ENCODE measurements at places on chromosomes 3 and 15.
A peak's percentile ranks its signal among the peaks of the same experiment; 100 is the strongest.

DNA sequence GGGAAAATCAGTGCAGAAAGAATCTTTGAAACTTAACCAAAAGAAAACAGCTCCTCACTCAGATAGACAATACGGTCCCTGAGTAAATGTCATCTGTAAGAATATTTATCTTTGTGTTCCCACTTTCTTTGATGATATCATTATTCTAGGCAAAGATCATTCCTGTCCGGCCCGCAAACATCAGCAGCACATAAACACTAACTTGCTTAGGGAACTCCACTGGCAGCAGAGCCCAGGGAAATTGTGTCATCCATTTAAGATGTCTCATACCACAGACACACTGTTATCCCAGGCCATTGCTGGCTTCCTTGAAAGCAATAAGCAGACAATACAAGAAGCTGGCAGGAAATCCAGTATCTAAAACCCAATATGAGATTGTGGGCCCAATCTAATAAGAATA is 20.1 kb upstream of the CD96 start:
- no peak for DNase-seq

DNA sequence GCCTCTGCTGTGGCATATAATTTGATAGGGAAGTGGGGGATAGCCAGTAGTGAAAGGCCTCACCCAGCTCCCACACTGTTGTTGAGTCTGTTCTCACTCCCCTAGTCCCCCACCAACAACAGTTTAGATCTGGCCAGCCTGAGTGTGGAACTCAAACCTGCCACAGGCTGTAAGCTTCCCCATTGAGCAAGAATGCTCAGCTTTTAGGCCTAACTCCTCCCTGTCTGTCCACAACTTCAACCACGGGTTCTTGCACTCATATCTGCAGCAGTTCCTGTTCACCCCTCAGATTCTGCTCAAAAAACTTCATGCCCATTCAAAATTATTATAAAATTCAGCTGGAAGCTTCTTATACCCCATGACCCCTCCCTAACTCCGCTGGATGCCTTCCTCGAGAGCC is 975.1 kb downstream of the NSUN3 start:
- DNase-seq = no peak

DNA sequence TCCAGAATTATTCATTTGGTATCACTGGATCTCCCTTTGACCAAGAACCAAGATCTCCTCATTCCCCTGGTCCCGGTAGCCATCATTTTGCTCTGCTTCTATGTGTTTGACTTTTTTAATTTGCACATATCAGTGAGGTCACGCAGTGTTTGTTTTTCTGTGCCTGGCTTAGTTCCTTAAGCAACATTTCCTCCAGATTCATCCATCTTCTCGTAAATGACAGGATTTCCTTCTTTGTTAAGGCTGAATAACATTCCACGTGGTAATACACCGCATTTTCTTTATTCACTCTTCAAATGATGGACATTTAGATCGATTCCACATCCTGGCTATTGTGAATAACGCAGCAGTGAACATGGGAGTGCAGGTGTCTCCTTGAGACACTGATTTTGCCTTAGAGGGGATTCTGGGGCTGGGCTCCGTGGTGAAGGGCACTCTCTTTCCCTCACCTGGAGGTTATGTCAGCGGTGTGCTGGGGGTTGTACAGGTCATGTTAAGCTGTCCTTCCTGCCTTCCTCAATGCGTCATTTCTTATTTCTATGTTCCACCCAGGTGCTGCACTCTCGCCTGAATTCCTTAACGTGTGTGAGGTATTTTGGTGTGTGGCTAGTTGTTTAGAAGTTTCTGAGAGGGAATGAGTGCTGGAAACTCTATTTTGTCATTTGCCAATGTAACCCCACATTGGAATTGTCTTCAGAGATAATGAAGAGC is 212.2 kb downstream of the LPP start:
- no peak for DNase-seq

GRCh38 chr3:125148836-125149235 is 63.7 kb downstream of the SLC12A8 start:
- DNase-seq = no peak

DNA sequence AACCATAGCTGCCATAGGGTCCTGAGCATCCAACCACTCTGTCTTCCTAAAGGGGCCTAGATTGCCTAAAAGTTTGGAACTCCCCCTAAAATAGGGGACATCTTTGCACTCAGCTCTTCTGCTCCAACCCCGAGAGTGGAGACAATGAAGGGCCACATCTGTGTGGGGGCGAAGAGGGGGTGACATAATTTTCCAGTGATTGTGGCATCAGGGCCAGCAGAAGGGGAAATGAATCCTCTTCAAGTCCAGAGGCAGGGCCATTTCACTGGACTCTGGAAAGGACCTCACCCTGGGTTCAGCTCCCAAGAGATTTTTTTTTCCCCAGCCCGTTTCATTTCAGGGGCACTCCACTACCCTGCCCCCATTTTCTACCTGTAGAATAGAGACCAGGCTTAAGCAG is 4.6 kb upstream of the ANKRD63 start:
- DNase-seq = no peak

GRCh38 chr3:124372775-124373174 is 357.5 kb upstream of the UMPS start:
- no peak for DNase-seq

GRCh38 chr3:10975695-10976234 is 16.8 kb upstream of the SLC6A1 start:
- no peak for DNase-seq

DNA sequence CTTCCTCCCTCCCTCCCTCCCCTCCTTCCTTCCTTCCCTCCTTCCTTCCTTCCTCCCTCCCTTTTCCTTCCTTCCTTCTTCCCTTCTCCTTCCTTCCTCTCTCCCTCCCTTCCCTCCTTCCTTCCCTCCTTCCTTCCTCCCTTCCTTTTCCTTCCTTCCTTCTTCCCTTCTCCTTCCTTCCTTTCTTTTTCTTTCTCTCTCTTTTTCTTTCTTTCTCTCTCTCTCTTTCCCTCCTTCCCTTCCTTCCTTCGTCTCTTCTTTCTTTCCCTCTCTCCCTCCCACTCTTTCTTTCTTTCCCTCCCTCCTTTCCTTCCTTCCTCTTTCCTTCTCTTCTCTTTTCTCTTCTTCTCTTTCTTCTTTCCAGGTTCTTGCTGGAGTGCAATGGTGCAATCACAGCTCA is 1.9 kb upstream of the ZNF662 start:
- DNase-seq = no peak

- no peak for DNase-seq
Measured at GRCh38 chr3:119140466-119140865, 5.5 kb upstream of the TEX55 start.

GRCh38 chr3:50100386-50100785 is 11.7 kb downstream of the RBM5 start:
- DNase-seq = no peak

- no peak for DNase-seq
Measured at GRCh38 chr3:39075910-39076309, 24.1 kb downstream of the WDR48 start.

DNA sequence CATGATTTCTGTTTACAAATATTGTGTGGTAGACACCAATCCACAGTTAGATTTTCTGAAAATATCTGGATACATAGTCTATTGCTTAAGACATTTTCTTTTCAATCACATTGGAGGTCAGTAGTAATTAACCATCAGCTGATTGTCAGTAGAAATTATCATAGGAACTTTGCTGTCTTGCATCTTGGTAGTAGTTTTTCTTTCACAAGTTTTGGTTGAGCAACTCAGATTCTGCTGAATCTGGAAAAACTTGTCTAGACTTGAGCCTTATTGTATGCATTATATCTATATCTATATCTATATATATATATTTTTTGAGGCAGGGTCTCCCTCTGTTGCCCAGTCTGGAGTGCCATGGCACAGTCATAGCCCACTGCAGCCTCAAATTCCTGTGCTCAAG is 4.0 kb downstream of the RAB11A start:
- no peak for DNase-seq

- DNase-seq = no peak
Measured at GRCh38 chr3:71521940-71522876, 61.3 kb downstream of the FOXP1 start.

DNA sequence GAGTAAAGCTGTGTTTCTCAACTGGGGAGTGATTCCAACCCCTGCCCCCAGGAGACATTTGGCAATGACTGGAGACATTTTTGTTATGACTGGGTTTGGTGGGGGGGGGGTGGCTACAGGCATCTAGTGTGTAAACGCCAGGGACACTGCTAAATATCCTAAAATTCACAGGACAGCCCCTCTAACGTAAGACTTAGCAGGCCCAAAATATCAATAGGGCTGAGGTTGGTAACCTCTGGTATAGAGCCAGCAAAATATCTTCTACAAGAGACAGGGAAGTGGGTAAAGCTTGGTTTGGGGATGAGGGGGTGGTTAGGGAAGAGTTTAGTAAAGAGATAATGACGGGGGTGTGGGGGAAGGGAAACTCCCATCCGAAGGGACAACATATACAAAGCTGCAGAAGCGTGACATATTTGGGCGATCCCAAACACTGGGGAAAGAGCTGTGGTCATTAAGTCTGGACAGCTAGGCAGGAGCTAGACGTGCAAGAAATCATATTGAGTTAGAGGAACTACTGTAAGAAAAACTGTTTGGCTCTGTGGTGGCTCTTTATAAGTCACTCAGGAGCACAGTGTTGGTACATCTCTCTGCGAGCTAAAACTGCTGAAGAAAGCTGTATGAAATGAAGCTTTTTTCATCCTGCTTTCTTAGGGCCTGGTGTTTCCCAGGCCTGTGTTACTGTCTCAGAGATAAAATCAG is 697 bp upstream of the TRIM69 start:
- no peak for DNase-seq

- no peak for DNase-seq
Measured at GRCh38 chr3:150871192-150871591, 34.0 kb downstream of the MINDY4B start.

DNA sequence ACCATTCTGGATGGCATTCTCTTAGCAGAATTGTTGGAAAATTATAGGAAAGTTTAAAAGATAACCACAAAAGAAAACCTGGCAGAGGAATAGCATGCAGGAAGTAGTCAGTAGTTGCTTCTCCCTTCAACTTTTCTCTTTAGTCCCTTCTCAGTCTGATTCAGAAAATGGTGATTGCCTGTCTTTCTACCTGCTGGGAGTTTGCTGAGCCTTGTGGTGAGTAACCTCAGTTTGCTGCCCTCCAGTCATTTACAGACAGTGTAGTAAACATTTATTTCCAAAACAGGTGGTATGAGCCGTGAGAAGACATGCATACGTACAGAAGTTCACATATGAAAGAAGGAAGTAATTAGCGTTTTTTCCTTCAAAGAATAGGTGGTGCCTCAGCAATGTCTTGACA is 224.7 kb upstream of the POU1F1 start:
- DNase-seq = no peak

DNA sequence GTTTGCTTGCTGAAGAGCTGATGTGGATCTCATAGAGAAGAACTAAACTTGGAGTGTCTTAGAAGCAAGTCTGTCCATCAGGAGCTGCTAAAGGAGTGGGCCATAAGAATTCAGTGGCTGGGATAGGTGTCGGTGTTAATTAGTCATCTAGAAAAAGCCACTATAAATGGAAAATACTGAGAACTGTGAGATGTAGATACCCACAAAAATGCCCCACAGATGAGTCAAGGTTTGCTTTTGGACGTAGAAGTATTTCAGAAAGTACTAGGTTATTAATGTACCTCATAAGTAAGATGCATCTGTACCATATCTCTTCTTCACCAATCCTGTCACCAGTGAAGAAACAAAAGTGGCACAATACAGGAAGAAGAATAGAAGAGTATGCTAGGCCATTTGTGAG is 530.9 kb upstream of the TGFBR2 start:
- no peak for DNase-seq

DNA sequence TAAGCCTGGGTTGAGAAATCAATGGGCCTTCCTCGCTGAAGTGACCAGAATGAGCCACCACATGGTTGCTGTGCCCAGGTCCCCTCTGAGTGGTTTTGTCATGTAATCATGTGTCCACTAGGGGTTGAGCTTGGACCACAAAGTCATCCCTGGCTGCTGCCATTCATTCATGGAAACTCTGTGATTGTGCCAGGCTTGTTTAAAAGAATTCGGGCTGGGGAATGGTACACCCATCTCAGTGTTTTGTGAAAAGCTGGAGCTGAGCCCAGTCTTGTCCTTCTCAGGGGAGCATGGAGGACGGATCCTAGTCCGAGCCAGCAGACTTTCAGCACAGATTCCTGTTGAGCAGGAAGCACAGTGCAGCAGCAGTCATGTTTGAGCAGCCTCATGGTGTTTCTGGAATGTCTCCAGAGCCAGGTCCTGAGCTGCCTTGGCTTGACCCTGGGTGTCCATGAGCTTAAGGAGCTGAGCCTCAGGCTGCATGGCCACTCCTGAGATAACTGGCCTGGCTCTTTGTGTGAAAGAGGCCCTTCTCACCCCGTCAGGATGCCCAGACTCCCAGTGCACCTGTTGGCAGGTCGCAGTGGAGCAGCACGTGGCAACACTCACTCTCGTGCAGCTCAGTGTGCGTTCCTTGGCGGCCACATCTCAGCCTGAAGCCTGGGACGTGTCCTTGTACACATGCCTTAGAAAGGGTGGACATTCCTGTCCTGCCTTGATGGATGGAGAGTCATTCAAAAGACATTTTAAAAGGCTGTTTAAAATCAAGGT is 260.3 kb upstream of the TPM1 start:
- peak; percentile 46 for DNase-seq

- DNase-seq = no peak
Measured at GRCh38 chr3:107850681-107851080, 240.2 kb downstream of the CD47 start.

Measured in NCI-H1092 treated with DMSO at 0.1 percent for 48 hours (cell line).